ENCODE measurements at places on chromosomes 13 and 19.

DNA sequence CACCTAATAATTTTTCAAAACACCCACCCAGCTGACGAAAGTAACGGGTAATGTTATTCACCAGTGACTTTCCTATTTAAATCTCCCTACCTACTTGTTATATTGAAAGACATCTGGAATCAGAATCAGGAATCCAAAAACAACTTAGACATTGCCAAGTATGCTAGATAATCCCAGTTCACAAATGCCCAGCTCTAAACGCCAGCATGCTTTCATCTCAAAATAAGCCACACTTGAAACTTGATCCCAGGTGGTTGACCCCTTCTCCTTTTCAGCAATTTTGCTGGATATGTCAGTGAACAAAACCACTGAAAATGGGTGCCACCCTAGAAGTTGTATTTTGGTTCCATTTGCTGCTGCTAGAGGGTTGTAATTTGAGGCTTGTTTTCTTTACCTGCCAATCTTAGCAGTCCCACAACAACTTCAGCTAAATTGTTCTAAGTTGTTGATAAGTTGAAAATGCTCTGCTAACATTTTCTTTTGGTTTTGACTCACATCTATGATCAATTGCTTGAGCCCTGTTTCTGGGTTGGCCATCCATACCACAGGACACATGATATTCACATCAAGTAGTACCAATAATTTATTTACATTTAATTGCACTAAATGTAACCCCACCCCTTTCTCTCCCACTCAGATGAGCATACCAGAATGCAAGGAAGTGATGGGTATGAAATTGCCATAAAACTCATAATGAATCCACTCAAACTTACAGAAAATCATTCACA, 66.4 kb downstream of the DCT start:
- DNase-seq: no peak

DNA sequence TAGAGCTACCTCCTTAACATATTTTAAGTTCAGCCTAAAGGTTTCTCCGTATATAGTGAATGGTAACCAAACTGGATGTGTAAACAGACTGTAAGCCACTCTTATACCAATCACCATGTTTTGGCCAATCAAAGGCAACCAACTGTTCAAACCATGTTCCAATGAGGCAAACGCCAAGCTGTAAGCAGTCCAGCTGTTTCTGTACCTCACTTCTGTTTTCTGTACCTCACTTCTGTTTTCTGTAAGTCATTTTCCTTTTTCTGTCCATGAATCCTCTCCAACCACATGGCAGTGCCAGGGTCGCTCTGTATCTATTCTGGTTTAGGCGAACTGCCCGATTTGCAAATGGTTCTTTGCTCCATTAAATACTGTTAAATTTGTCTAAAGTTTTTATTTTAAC, 24.4 kb downstream of the COMMD6 start:
- no peak for DNase-seq

GRCh38 chr19:54325194-54325621, 12.2 kb upstream of the LILRA5 start:
- no peak for DNase-seq

DNA sequence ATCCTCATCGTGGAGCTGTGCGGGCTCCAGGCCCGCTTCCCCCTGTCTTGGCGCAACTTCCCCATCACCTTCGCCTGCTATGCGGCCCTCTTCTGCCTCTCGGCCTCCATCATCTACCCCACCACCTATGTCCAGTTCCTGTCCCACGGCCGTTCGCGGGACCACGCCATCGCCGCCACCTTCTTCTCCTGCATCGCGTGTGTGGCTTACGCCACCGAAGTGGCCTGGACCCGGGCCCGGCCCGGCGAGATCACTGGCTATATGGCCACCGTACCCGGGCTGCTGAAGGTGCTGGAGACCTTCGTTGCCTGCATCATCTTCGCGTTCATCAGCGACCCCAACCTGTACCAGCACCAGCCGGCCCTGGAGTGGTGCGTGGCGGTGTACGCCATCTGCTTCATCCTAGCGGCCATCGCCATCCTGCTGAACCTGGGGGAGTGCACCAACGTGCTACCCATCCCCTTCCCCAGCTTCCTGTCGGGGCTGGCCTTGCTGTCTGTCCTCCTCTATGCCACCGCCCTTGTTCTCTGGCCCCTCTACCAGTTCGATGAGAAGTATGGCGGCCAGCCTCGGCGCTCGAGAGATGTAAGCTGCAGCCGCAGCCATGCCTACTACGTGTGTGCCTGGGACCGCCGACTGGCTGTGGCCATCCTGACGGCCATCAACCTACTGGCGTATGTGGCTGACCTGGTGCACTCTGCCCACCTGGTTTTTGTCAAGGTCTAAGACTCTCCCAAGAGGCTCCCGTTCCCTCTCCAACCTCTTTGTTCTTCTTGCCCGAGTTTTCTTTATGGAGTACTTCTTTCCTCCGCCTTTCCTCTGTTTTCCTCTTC, 6.3 kb downstream of the MYADM start:
- no peak for DNase-seq

DNA sequence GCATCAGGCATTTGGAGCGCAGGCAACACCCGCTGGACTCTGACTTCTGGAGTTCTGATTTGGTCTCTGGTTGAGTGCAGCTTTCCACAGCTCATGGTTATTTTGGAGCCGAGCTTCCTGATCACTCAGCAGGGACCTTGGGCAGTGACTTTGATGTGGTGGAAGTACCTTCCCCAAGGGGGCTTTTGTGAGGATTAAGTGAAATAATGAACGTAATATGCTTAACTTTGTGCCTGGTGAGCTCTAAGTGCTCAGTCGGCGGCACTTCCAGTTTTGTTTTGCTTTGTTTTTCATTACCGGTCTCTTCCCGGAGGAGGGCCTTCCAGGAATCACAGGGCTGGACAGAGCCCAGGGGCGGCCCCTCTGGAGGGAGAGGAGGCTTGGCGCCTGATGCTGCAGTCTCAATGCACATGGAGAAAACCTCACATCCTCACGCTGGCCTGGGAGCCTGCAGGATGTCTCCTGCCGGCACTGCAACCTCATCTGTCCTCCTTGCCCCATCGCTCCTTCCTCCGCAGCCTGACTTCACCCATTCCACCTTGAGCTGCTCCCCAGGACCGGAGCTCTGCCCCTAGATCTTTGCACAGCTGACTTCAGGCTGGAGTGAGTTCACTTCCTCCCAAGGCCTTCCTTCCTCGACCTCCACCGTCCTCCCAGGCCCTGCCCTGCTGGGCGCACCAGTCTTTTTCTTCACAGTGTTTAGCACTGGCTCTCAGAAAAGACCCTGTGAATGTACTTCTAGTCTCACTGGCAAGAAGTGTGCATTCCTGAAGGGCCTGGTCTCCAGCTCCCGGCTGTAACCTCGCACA, 1.5 kb downstream of the PLEKHF1 start:
- no peak for DNase-seq

DNA sequence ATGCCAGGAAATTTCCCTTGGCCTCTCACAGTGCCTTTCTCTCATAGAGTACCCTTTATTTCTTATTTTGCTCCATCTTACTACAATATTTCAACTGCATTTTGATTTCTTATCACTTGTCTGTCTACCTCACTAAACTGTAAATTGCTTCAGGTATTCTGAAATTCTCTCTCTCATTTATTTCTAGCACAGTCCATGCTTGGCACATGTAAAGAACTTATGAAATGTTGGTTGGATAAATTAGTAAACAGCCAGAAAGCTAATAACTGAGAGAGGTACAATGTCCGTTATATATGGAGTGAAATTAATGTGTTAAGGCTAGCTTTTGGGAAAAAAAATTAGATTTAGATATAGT, 138.3 kb upstream of the RFC3 start:
- no peak for DNase-seq

DNA sequence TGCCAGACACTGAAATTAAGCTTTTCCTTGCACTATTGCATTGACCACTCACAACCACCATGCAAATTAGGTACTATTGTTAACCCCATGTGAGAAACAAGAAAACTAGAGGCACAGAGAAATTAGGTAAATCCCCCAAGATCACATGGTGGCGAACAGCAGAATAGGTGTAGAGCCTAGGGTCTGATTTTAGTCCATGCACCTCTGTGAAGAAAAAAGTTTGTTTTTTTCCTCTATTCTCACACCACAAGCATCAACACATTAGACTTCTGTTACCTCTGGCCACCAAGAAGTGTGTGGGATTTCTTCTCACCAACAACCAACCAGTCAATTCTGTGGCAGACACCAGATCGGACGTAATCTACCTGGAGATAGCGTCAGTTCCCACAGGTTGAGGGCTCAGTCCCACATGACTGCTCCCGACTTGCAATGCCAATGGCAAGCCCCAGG, 391.9 kb downstream of the COG6 start:
- no peak for DNase-seq

- DNase-seq: no peak
These were observed 89.7 kb downstream of the ZAR1L start for GRCh38 chr13:32225481-32225931.

- no peak for DNase-seq
These were observed 27.4 kb upstream of the CYP4F8 start for GRCh38 chr19:15587663-15588062.

DNA sequence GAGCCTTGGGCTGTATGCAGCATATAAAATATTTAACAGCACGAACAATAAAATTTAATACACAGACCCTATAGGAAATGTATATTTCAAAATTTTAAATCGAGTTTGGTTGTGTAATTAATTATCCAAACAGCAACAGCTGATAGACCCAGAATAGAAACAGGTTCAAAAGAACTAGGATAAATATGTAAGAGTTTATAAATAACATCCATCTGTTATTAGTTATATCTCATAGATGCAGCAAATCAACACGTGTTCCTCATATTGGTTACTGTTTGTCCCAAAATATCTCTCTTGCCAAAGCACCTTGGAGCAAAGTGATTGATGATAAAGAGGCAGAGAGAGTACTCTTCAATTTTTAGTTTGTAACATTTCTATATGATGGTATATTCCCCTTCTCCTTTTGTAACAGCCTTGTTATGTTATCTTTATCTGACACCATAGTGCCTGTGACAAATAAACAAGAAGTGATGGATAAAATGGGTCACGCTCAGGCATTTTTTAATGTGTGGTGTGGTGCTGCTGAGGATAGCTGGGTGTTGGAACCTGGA, 260.6 kb upstream of the NBEA start:
- no peak for DNase-seq

- no peak for DNase-seq
These were observed 38.7 kb upstream of the POMP start for GRCh38 chr13:28620011-28620830.

DNA sequence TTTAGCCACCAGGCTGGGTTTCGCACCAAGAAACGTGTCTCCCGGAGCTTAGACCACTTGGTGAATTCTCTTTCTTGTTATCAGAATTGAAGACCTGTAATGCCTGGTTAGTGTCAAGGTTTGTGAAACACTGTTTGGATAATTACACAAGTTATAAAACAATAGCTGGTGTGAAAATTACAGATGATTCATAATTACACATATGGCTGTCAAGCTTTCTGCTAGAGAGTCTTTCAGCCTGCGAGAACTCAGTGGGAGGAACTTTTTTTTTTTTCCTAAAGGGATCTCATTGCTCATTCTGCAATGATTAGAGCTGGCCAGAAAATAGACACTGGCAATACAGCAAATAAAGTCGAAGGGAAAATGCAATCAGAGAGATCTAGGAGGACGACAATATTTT, 13.4 kb upstream of the KLK4 start:
- DNase-seq: no peak

DNA sequence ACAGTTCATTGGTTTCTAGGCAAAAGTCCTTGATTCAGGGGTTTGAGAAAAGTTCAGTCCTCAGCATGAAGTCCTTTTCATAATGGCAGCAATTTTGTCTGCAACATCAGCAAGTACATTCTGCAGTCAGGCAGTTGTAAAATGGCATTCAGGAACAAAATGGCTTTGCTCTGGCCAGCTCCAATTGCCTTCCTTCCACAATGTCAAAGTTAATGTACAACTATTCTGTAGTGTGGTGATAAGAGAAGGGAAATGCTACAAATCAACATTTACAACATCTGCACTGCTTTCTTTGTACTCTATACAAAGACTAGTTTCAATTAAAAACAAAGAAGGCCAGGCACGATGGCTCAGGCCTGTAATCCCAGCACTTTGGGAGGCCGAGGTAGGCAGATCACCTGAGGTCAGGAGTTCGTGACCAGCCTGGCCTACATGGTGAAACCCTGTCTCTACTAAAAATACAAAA, 1.8 kb upstream of the NEK3 start:
- DNase-seq: no peak

GRCh38 chr13:21402586-21403307, 56.4 kb downstream of the ZDHHC20 start:
- DNase-seq: no peak

Measured in vagina (tissue), 2 donors.